ENCODE measurements at places on chromosomes 12 and 14.

DNA sequence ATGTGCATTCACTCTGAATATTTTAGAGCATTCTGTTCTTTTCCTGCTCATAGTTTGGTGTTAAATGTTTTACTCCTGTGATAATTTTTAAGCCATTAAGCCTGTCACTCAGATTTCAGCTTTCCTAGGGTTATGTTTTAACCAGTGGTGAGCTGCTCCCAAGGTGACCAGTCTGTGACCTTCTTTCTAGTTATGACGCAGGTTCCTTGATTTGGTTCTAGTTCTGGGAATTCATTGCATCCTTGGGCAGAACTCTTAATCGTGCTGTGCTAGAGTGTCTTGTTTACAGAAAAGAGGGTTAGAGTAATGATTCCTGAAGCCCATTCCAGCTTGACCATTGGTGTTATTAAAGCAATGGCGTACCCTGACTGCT lies 2.2 kb downstream of the GABARAPL1 start:
- no peaks in the 10 kb centered on the region for H3K36me3 ChIP-seq
- no peak overlapping the region for H3K27ac ChIP-seq
- no peak overlapping the region for H3K4me3 ChIP-seq

- no peaks in the 10 kb centered on the region for H3K4me1 ChIP-seq
- no peak overlapping the region for H3K4me3 ChIP-seq
- no peaks in the 10 kb centered on the region for H3K36me3 ChIP-seq
- H3K27ac ChIP-seq, result no peak overlapping the region
- H3K27me3 ChIP-seq, result no peaks in the 10 kb centered on the region
- DNase-seq, result no peak
Observed at GRCh38 chr12:43309959-43310358, 242.0 kb downstream of the ADAMTS20 start.

DNA sequence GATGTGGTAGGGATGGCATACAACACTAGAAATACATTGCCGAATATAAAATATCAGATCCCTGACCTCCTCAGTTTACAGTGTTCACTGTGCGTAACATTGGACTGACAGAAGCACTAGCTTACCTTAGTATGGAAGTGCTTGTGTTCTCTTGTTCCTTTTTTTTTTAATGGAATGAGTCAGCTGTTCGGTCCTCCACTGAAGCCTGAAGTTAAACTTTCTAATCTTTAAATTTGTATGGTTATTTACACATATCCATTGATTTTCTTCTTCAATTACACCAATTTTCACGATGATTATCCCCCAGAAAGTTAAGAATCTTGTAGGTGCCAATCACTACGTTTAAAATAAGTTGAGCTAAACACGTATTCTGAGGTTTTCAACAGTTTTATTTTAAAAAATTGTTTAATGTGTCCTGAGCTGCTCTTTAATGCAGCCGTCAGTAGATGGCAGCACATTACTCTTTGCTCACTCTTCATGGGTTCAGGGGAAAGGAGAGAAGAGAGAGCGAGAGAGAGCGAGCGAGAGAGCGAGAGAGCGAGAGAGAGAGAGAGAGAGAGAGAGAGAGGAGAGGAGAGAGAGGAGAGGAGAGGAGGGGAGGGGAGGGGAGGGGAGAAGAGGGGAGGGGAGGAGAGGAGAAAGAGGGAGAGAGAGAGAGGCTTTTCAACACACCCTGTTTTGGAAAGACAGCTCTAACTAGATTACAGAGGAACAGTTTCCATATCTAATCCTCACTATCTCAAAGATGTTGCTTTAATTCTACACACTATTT lies 134.7 kb upstream of the SCAF11 start:
- H3K27me3 ChIP-seq, result no peaks in the 10 kb centered on the region
- H3K4me1 ChIP-seq, result peaks cover 3% of the 10 kb centered on the region

GRCh38 chr12:119678459-119678858 lies 10.5 kb downstream of the PRKAB1 start:
- H3K4me3 ChIP-seq, result no peak overlapping the region
- no peak for DNase-seq
- H3K36me3 ChIP-seq, result peaks cover 69% of the 10 kb centered on the region
- H3K4me1 ChIP-seq, result peaks cover 29% of the 10 kb centered on the region
- no peaks in the 10 kb centered on the region for H3K27me3 ChIP-seq

GRCh38 chr14:50396631-50397389 lies at the start of gene CDKL1:
Gene CDKL1 (minus strand): TSS chr14:50396881. CDS start chr14:50395868, 1,013 bp downstream.
- H3K36me3 ChIP-seq, result peaks cover 2% of the 10 kb centered on the region
- peak within 1 kb of the TSS; percentile 88 for H3K4me3 ChIP-seq
- H3K27ac ChIP-seq, result peak within 1 kb of the TSS; percentile 84
- peak; percentile 29 for DNase-seq

GRCh38 chr14:55477680-55478079 lies 37.3 kb upstream of the TBPL2 start:
- H3K4me3 ChIP-seq, result no peak overlapping the region
- H3K36me3 ChIP-seq, result no peaks in the 10 kb centered on the region
- no peak for DNase-seq
- H3K4me1 ChIP-seq, result no peaks in the 10 kb centered on the region
- H3K27ac ChIP-seq, result no peak overlapping the region

DNA sequence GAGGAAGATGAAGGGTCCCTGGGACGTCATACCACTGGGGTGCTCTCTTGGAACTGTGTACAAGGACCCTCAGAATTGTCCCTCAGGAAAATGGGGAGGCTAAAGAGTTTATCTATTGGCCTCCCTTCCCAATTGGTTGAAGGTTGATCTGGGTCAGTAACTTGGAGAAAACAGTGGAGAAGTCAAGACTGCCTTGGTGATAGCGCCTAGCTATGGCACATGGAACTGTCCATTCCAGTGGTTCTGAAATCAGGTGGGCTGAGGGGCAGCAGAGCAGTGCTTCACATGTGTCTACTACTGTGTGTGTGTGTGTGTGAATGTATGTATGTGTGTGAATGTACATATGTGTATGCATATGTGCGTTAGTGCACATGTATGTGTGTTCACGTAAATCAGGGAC lies 316.1 kb downstream of the AACS start:
- no peak overlapping the region for H3K27ac ChIP-seq
- no peak for DNase-seq
- H3K4me3 ChIP-seq, result no peak overlapping the region
- H3K27me3 ChIP-seq, result peaks cover 14% of the 10 kb centered on the region
- no peaks in the 10 kb centered on the region for H3K4me1 ChIP-seq

- no peaks in the 10 kb centered on the region for H3K36me3 ChIP-seq
- DNase-seq, result no peak
- no peak overlapping the region for H3K27ac ChIP-seq
- no peak overlapping the region for H3K4me3 ChIP-seq
- no peaks in the 10 kb centered on the region for H3K4me1 ChIP-seq
Observed at GRCh38 chr12:103547929-103548328, 39.1 kb upstream of the STAB2 start.

DNA sequence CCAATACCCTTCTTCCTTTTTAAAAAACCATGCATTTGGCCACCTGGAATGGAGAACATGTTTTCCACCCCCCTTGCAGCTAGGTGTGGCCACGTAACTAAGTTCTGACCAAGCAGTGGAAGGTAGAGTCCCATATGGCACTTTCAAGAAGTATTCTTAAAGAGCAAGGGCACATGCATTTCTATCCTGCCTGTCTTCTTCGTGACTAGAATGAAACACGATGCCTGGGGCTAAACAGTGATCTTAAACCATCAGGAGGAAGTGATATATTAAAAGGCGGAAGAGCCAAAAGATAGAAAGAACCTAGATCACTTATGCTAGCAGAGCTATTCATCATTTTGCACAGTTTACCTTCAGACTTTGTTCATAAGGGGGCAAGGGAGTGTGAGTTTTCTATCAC lies 16.0 kb upstream of the DDX11 start:
- no peaks in the 10 kb centered on the region for H3K27me3 ChIP-seq
- DNase-seq, result no peak
- no peak overlapping the region for H3K4me3 ChIP-seq
- H3K4me1 ChIP-seq, result no peaks in the 10 kb centered on the region

DNA sequence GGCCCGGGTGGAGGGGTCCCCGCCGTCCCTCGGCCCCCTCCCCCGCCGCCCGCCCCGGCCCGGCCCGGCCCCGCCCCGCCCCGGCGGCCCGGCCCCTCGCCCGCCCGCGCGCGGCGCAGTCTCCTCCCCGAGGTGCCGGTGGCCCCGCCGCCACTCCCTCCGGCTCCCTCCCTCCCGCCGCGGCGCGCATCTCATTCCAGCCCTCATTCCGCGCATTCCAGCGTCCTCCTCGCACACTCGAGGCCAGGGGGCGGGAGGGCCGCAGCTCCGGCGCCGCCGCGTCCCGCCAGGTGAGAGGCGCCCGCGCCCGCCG lies at the start of gene TEAD4:
Gene TEAD4, plus strand, starts transcription at position 206 of the 313 bp plus-strand sequence.
- peaks cover 3% of the 10 kb centered on the region for H3K36me3 ChIP-seq
- H3K4me3 ChIP-seq, result peak within 1 kb of the TSS; percentile 85
- no peak within 1 kb of the TSS for H3K27ac ChIP-seq
- H3K27me3 ChIP-seq, result peaks cover 67% of the 10 kb centered on the region
- DNase-seq, result no peak

- H3K27ac ChIP-seq, result no peak overlapping the region
- H3K36me3 ChIP-seq, result no peaks in the 10 kb centered on the region
- peaks cover 23% of the 10 kb centered on the region for H3K27me3 ChIP-seq
- peaks cover 13% of the 10 kb centered on the region for H3K4me1 ChIP-seq
Observed at GRCh38 chr12:120429368-120429767, 8.5 kb upstream of the COX6A1 start.

DNA sequence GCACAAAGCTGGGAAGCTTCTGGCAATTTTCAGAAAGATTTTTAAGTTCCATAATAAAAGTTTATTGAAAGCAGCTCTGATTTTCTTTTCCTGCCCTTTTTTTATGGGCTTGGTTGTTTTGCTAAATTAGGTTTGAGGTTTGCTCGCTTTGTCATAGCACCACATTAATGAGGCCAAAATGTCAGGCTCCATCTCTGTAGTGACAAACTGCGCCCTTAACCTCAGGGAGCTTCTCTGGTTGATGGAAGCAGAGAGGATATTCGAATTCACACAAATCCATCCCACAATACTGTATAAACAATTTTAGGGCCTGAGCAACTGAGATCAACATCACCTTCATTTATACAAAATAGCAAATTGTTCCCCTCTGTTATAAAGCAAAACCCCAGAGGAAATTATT lies 342.6 kb upstream of the TMPO start:
- H3K27me3 ChIP-seq, result no peaks in the 10 kb centered on the region
- H3K4me3 ChIP-seq, result no peak overlapping the region
- no peak overlapping the region for H3K27ac ChIP-seq

Data from stimulated activated naive B cell treated with anti-CD40 and anti-IgM and Interleukin-4, amounts not matched to agents 10 μg/mL and 1 μg/mL and 100 μg/mL, for 72 hours (primary cell).